ENCODE measurements at places on chromosomes 2 and 18. TPM values are rescaled to one million over a fixed set of nuclear protein-coding genes. Genes with fewer than 3 reads are reported as not detected.

DNA sequence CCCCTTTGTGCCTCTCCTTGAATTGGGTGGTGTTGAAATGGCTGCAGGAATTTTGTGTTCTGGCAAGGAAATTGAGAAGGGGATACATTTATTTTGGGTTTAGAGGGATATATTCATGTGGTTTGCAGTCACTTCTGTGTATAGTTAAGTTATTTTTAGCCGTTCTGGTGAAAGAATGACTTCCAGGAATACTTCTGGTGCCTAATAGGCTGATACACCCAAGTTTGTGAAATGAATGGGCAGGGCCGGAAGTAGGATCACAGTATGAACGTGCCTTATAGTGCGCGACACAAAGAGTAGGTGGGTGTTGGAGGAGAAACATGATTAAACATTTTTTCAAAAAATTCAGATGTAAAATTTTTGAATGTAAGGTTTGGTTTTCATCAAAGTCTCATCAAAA lies 168.6 kb upstream of the ATP5MC3 start:
- DNase-seq: no peak

Gene GFPT1
- total RNA-seq: 20.5 TPM

GRCh38 chr2:238100821-238101771 lies 956 bp downstream of the ESPNL start:
- DNase-seq: no peak

GRCh38 chr2:16666449-16666801 lies 791 bp upstream of the CYRIA start:
- DNase-seq: peak; percentile 61

DNA sequence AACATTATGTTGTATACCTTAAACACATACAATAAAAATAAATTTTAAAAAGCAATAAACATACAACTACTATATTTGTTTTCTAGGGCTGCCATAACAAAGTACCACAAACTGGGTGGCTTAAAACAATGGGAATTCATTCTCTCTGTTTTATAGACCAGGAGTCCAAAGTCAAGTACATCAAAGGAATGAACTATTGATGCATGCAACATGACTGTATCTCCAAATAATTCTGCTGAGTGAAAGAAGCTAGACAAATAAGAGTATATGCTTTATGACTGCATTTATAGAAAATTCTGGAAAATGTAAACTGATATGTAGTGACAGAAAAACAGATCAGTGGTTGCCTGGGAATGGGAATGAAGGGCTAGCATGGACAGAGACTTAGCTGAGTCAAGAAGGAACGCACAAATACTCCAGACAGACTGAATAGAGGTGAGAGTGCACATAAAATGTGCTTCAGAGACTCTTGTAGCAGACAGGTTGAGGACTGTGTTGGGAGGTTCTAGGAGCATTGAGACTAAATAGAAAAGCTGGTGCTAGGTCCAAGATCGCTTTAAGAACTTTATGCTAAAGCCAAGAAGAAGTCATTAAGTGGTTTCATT lies 11.0 kb upstream of the PLA2R1 start:
- DNase-seq: no peak

Gene GREB1L
- 5.7 TPM for total RNA-seq

DNA sequence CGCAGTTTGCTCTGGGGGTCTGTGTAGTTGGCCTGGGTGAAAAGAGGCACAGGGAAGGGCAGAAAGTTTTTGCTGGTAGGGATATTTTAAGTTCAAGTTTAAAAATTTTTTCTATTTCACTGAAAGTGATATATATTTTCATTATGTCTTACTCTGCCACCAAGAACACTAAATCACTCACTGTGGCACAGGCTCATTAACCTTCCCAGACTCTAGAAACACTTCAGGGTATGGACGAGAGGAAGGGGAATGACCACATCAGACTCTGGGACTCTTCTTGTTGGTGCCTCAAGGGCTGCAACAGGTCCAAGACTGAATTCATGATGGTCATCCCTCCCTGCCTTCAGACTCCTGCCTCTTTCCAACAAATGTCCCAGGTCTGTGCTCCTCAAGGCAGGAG lies 29.0 kb downstream of the INO80C start:
- no peak for DNase-seq

GRCh38 chr2:22037274-22037673 lies 913.5 kb downstream of the TDRD15 start:
- peak; percentile 3 for DNase-seq

Gene GALNT13
- not detected for total RNA-seq

DNA sequence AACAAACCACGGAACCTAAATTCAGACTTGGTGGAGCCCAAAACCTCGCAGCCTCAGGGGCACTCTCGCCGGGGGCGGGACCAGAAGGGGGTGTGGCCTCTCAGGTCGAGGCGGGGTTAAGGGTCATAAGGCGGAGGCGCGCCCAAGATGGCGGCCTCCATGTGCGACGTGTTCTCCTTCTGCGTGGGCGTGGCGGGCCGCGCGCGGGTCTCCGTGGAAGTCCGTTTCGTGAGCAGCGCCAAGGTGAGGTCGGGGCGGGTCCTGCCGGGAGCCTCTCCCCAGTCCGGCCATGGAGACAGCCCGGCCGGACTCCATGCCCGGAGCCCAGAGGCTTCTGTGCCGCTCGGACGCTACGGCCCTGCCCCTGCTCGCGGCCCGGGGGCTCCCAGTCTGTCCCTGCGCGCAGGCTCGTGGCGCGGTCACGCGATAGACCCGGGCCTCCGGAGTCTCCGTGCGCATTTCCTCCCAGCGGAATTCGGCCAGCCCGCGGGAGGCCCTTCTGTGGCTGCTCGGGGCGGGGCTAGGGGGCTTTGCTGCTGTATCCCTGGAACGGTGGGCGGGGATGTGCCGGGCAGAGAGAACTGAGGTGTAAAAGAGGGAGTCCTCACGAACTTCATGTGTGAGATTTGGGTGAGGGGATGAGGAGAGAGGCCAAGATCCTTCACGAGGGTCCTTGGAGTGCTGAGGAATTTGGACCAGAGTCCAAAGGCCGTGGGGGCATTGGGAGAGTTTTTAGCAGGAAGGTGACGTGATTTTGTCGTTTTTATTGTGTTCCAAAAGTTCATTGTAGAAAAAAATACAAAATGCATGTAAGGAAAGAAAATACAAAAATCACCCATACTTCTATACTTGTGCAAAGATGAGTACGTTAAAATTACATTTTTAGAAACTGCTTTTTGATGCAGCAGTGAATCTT lies at the start of gene SMYD5:
Gene SMYD5, plus strand, starts transcription at position 126 of the 916 bp plus-strand sequence. Its CDS starts 22 bp downstream, at position 148.
- peak; percentile 85 for DNase-seq

Gene TRAPPC12
- total RNA-seq: 53.0 TPM

- DNase-seq: no peak
These were observed 10.9 kb downstream of the ITM2C start for GRCh38 chr2:230875347-230876315.

GRCh38 chr2:6933911-6934310 lies 16.7 kb downstream of the RNF144A start:
- no peak for DNase-seq

GRCh38 chr2:97750017-97750416 lies 36.6 kb downstream of the ZAP70 start:
- no peak for DNase-seq

Gene TEKT4
- not detected for total RNA-seq

DNA sequence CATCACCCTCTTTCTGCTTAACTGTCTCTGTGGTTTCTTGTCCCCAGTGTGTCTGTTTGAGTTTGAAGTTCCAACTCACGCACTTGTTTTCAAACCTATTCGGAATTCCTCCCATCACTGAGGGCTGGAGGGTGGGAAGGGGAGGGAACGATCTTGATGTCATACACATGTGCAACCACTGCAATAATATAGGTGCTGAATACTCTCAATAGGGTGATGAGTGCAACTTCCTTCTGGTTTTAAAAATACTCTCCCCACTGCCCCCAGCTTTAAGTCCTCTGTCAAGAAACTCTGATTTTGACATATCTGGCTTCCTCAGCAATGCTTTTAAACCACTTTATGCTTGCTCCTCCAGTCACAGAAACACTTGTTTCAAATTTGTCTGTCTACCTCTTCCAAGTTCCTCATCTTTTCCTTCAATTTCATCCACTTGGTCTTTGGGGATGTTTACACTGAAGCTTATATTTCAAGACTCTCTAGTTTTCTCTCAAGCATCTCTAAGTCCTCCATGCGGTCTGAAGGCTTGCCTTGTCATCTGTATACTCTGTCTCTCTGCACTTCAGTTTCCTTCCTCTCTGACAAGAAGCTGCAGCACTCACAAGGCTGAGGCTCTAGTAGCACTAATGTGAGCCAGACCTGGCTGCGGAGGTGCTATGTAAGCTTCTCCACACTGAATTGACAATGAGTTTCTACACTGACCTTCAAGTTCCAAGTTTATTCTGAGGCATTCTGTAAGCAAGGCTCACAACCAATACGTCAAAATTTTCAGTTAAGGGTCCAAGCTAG lies 422.3 kb downstream of the ZEB2 start:
- DNase-seq: no peak

DNA sequence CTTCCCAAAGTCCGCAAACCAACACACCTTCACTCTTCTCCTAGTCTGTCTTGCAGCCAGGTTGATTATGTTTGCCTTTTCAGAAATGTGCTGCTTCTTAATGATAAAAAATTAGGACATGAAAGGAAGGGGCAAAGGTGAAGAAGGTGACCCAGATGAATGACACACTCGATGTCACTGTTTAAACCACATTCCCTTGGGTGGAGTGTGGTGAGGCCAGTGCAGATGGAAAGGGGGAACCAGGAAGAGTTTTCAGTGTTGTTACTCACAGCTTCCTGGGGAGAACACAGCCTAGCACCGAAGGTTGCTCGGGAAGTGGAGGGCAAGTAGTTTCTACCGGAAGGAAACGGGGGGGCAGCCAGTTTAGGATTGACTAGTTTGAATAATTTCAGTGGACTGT lies 57.2 kb upstream of the BOD1L2 start:
- DNase-seq: no peak

- DNase-seq: peak; percentile 23
These were observed 7.8 kb downstream of the MTHFD2 start for GRCh38 chr2:74206180-74206688.

Gene ANKRD29
- 3.9 TPM for total RNA-seq

GRCh38 chr2:170840717-170841210 lies 24.1 kb downstream of the GAD1 start:
- no peak for DNase-seq

Gene DNAH6
- total RNA-seq: 2.9 TPM

GRCh38 chr2:172253190-172254052 lies 150.7 kb upstream of the DLX2 start:
- DNase-seq: peak; percentile 97

DNA sequence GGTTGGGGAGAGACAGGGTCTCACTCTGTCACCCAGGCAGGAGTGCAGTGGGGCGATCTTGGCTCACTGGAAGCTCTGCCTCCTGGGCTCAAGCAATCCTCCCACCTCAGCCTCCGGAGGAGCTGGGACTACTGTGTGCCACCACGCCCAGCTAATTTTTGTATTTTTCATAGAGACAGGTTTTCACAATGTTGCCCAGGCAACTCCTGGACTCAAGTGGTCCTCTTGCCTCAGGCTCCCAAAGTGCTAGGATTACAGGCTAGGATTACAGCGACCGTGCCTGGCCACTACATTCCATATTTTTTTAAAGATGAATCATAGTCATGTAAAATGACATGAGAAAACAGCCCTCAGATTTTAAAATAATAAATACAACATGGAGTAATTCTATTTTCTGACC lies 32.3 kb downstream of the CWC22 start:
- peak; percentile 1 for DNase-seq

DNA sequence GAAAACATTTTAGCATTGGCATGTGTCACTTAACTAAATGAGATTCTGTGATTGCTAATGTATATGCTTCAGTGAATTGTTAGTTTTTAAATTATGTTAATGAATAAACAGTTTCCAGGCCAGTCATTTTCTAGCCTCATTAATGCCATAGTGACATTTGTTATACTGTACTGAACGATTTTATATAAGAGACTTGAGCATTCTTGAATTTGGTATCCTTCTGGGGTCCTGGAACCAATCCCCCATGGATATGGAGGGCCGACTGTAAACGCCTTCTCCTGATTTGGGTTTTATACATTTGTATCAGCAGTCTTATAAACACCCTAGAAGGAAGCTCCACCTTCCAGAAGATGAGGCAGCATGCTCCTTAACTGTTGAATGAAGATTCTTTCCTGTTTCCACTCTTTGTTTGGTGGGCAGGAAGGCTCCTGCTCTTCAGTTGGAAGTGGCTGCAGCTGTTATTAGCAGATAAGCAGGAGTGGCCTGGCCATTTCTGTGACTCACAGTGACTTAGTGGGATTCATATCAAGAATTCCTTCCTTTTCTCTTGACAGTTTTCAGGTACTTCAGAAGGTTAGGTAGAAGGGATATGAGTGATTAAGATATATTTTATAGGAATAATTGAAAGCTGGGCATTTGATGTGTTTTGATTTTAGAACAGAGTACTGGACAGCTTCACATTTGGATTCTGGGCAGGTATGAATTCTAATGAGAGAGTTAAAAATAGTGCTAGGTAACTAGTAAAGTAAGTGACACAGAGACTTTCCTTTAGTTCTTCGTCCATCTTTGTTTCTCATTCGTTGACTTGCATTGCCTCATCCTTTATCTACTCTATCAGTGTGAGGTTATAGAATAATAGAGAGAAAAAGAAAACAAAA lies 124.9 kb downstream of the PLCL1 start:
- DNase-seq: no peak

GRCh38 chr2:175728032-175728431 lies 274.0 kb downstream of the LNPK start:
- DNase-seq: no peak
